ENCODE measurements at places on chromosomes 2 and 18.

GRCh38 chr2:219574484-219575311, 2.6 kb downstream of the INHA start:
- no peak for DNase-seq

DNA sequence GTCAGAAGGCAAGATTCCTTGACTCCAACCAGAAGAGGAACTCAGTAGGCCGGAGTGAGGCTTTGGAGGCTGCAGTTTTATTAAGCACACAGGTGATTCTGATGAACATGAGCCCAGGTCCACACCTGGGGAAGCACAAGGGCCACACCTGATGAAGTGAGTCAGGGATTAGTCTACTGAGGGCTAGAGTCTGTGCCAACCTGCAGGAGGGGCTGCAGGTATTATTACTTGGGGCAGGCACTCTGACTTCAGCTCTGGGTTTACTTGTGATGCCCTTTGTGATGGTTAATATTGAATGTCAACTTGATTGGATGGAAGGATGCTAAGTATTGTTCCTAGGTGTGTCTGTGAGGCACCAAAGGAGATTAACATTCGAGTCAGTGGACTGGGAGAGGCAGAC, 75.2 kb upstream of the ZCCHC2 start:
- DNase-seq: no peak

GRCh38 chr2:62427146-62427545, 78.8 kb downstream of the TMEM17 start:
- no peak for DNase-seq

DNA sequence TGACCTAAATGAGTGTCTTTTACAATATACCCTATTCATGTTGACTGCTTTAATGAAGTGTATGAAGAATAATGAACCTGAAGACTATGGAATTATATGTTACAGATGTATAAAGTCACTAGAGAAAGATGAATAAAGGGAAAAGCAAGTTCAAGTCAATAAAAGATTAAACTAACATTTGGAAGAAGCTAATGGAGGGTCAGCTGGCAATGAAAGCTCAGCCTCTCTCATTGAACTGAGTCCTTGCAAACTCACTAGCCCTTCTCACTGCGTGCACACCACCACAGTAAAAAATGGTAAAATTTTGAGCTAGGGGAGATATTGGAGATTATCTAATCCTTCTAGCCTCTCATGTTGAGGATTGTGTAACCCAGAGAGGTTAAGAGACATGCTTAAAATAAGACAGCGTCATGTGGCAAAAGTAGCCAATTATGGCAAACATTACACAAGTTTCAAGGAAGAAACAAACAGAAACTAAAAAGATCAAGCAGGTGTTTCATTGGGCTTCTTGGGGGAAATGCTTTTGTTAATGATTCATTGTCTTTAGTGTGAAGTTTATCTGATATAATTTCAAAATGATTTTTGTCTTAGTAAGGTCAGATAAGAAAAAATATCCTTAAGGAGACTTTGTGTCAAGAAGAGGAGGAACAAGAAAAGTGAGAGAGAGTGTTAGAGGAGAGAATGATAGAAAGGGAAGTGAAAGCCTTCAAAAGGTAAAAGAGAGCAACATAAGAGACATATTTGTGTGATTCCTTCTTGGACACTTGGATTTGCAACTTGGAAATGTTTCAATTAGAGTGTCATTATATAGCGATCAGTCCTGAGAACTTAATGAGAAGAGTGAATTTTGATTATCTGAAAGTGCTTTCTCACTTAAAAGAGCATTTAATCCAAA, 893.7 kb upstream of the FAM98A start:
- DNase-seq: no peak

DNA sequence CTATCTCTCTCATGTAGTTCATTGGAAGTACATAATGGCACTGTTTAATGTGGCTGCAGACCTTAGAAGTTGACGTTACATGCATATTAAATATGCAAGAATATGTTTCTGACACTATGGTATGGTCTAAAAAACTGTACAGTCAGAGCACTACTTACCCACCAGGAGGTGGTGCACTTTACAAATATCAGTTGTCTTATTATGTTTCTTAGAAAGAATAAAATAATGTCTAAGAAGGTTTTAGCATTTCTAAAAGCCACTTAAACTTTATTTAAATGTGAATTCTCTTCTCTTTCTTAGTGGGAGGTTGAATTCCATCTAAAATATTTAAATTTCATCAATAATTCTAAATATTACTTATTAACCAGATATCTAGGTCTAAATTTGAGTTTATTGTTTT, 4.3 kb downstream of the TMEFF2 start:
- DNase-seq: no peak

DNA sequence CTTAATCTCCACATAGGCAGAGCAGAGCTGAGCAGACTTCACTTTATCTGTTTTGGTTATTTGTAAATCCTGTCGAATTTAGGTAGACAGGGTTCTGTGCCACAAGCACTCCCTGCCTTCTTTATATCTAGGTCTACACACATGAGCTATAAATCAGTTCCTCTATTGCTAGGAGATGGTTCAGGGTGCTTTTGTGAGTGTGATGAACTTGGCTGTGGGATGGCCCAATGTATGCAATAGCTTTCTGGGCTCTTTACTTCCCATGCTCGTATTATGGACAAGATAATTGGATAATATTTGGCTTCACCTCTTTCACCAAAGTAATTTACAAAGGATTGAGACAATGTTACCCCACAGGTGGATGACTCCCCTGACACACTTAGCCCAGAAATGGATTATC, 72.2 kb downstream of the PLB1 start:
- no peak for DNase-seq

GRCh38 chr18:8797206-8797605, 91.8 kb downstream of the MTCL1 start:
- DNase-seq: no peak

- no peak for DNase-seq
Measured at GRCh38 chr2:236814593-236814992, 245.0 kb downstream of the ACKR3 start.

- no peak for DNase-seq
Measured at GRCh38 chr2:14673351-14673875, 40.9 kb downstream of the LRATD1 start.

GRCh38 chr2:84817239-84817655, 63.6 kb downstream of the TRABD2A start:
- DNase-seq: no peak

DNA sequence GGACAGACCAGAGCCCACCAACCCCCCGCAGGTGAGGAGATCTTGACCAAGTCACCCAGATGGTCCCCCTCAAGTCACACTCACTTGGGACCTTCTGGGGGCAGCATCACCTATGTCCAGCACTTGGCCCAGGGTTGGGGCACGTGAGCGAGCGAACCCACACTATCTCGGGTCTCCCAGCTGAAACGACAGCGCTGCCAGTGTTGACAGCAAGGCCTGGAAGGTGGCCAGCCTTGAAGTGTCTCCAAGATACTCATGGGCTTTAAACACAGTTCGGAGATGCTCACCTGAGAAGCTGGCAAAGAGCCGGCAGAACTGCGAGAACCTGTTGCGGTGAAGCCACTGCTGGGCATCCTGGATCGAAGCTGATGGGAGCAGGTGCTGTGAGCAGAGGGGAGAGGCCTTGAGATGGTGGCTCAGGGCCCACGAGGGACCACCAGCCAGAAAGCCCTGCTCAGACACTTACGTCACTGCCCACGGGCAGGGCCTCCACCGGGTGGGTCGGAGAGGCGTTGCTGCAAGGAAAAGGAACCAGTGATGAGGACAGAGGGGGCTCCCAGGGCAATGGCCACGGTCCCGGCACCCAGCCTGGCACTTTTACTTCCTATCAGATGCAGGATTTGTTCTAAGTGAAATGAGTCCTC, 47.5 kb downstream of the TFCP2L1 start:
- DNase-seq: no peak

GRCh38 chr2:24432735-24433134, 58.3 kb upstream of the NCOA1 start:
- DNase-seq: no peak

DNA sequence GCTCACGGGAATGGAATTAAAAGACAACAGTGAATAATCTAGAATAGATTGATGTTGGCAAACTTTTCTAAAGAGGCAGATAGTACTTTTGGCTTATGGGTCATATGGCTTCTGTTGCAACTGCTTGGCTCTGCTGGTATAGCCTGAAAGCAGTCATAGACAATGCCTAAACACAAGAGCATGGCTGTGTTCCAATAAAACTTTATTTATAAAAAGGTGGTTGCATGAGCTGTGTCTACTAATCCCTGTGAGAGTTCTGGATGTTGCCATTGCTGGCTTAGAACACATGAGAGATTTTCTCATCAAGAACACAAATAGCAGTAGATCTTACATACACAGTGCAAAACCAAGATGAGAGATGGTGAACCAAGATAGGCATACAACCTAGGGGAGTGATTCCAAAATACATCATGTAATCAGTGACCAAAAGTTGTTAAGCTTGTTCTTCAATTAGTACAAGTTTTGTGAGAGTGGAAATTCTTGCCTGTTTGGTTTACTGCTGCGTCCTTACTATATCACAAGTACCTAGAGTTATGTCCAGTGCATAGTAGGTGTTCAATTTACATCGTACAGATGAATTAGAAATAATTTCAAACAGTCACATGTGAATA, 380.0 kb downstream of the METTL4 start:
- DNase-seq: no peak

GRCh38 chr2:235382179-235382578, 111.7 kb upstream of the AGAP1 start:
- DNase-seq: no peak

GRCh38 chr2:17621781-17622180, 81.3 kb downstream of the VSNL1 start:
- DNase-seq: no peak

DNA sequence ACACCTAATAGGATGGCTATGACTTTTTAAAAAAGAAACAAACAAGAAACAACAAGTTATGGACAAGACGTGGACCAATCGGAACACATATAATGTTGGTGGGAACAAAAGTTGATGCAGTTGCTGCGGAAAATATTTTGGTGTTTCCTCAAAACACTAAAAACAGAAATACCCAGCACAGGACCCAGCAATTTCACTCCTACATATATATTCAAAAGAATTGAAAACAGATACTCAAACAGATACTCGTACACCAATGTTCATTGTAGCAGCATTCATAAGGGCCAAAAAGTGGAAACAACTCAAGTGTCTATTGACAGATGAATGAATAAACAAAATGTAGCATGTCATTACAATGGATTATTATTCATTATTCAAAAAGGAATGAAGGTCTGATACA, 12.1 kb downstream of the CCDC141 start:
- DNase-seq: no peak

DNA sequence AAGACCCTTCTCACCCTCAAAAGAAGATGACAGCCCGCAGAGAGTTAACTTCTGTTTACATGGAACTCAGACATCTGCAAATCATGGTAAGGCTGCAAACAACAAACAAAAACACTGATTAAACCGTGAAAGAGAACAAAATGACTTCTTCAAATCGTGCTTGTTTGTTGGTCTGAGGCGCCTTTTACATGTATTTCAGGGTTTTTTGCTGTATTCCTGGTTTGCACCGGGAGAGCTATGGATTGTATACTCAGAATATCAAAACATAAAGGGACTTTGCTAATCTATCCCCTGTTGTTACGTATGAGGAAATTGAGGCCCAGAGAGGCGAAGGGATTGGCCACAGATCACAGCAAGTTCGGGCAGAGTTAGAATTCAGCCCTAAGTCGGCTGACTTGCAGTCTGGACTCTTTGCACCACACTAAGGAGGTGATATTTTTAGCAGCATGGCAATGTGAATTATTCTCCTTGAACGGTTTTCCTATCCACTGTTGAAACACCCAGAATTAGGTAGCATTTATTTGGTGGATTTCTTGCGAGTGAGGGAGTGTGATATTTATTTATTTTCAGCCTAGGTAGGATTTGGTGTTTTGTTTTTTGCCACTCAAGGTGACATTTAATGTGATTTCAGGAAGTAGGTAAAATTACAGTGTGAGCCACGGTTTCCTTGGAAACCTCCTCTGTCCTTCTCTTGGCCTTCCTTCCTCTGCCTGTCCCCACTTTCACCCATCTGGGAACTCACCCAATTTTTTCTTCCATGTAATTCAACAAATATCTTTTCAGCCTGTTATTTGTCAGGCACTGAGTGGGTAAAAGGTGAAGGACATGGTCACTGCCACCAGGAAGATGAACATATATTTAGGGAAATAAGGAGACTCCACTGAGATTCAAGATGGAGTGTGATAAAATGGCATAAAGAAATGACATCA, 980 bp upstream of the PDE6D start:
- DNase-seq: no peak

DNA sequence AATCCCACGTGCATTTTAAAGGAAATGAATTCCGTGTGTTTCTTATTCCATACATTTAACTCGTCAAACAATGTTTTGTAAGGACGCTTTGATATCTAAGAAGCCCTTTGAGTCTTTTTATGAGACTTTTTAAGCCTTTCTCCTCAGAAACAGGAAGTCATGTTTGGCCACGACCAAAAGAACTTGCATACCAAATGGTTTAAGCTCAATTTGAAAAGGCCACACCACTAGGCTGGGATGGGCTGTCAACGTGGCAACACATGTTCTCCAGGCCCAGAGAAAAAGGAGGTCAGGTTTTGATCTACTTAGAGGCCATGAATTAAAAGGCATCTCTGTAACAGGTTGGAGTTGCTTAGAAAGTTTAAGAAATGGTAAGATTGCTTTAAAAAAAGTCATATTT, 441.8 kb downstream of the CMPK2 start:
- no peak for DNase-seq

DNA sequence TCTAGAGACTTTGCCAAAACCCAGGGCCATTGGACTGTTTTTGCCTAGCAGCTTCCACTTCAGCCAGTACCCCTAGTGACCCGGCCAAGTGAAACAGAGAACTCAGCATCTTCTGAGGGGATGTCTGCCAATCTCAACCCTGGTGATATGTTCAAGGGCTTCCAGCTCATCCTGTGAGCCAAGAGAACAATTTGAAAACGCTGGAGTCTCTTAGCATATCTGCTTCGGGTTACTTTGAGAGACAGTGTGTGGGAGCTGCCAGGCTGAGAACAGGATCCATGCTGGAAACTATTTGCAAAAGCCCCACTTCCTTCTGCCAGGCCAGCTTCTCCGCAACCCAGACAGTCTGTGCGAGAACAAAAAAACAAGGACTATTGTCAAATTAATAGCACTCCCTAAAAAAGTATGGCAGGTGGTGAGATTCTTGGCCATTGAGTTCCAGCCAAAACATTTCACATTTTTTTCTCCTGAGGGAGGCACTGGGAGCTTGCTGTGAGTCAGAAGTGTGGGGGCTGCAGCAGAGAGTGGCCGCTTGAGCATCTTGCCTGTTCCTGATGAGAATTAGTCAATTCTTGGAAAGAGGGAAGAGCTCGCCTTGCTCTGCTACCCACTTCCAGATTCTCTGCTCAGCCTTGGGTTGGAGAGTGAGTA, 395.6 kb upstream of the TRIB2 start:
- DNase-seq: no peak

DNA sequence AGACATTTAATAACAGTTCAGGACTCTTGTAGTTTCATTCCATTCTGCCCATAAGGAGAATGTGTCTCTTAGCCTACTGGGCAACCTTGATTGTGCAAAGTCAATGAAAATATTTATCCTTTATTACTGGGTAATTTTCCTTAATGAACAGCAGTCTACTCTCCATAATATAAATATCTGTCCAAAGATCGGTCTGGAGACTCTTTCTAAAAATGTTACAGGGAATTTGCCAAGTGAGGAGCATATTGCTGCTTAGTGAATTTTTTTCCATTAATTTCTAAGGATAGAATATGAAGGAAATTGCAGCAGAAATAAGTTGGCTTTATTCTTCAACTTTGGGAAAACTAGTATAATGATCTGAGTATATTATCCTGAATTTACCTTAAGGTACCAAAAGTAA, 817.1 kb upstream of the FSHR start:
- no peak for DNase-seq
